Brain (organoid and tissue), 16 donors: ENCODE measurements at places on chromosomes 16 and 17. TPM values are rescaled to one million over a fixed set of nuclear protein-coding genes. Genes with fewer than 3 reads are reported as not detected.

The NGFR gene
- polyA plus RNA-seq, result 2.6 TPM

DNA sequence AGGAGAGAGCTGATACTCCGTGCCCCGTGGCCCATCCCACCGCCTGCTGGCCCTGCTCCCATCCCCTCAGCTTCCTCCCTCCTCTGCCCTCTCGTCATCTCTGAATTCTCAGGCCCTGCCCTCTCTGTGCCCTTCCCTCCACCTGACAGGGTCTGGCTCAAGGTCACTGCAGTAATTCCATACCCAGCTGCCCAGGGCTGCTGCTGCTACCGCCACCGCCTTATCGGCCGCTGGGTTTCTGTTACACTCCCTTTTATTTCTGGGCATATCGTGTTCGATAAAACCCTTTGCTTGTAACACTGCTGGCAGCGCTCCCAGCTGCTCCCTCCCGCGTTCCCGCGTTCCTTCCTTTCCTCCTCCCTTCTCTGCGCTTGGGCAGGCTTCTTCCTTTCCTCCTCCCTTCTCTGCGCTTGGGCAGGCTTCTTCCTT is 1.2 kb downstream of the EPN3 start:
- DNase-seq, result peak; percentile 49

GRCh38 chr17:41521574-41522261 is 3.0 kb upstream of the KRT15 start:
- DNase-seq, result no peak

GRCh38 chr16:69396187-69397061 is 10.6 kb upstream of the TERF2 start:
- peak; percentile 96 for DNase-seq

The HS3ST3B1 gene
- 0.14 TPM for polyA plus RNA-seq

DNA sequence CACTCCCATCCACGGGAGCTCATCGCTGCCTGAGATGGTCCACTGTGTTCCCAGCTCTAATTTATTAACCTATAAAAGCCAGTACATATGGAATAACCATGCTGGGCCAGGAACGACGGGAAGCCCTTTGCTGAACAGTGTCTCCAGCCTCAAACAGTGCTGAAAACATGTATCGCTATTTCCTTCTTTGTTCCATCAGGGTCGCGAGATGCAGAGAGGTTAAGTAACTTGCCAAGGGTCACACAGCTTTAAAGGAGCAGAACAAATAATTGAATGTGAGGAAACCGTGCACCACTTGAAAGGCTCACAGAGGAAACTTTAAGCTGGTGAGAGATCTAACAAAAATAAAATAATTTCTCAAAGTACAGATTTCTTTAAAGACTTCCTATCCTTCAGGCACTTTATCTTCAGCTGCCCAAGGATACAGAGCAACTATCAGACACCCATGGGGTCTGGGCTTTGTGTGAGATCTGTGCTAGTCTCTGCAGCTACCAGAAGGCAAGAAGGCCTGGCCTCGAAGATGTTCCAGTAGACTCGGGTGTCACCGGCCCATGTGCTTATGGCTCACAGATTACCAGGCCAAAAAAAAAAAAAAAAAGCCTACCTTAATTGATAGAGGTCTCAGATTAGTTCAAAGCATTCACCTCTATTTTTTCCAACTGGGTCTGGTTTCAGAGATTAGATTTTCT is 207.8 kb upstream of the FOXF1 start:
- DNase-seq, result no peak

The GRAPL gene
- polyA plus RNA-seq, result not detected

DNA sequence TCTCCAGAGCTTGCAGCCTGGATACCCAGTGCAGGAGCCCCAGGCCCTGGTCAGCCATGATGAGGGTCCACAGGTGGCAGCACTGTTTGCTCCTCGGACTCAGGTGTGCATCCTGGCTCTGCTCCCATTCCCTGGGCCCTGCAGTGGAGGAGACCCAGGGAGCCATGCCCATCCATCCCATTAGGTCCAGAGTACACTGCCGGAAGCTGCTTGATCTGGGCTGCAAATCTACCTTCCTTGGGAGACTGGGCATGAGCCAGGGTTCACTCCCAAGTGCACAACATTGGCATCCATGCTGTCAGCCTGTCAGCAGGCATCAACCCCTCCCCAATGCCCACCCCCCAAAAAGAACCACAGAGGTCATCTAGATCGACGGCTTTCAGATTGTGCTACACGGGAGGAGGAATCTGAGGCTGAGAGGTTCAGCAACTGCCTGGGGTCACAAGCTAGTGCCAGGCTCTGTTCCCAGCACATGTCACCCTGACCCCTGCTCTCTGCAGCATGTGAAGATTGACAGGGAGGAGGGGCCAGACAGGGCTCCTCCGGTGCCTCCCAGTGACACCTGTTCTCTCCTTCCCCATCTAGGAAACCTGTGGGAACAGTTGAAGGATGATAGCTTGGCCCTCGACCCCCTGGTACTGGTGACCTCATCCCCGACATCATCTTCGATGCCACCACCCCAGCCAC is 15.7 kb downstream of the UNC119 start:
- DNase-seq, result no peak

The OR2C1 gene
- polyA plus RNA-seq, result not detected

- DNase-seq, result peak; percentile 45
Observed at GRCh38 chr16:77273-77806, 685 bp upstream of the MPG start.

- DNase-seq, result no peak
Observed at GRCh38 chr16:87409781-87410180, 17.6 kb downstream of the MAP1LC3B start.

The TBC1D10B gene
- 93.7 TPM for polyA plus RNA-seq

DNA sequence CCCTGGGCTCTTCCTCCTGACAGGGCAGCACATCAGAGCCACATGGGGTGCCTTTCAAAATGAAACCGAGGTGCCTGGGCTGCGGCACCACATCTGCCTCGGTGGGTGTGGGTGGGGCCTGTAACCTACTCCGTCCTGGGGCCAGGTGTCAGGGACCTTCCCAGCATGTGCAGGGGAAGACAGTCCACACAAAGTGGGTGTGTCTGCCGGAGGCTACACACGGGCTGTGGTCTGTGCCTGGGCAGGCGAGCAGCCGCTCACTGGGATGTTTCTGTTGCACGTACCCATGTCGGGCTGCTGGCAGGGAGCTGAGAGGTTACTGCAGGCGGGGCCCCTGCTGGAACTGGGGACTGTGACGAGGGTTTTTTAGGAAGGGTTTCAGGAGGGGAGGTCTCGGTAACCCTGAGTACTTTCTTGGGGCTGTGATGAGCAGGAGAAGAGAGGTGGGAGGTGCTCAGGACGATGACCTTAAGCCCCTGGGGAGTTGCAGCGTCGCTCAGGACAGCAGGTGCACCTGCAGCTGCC is 351.2 kb downstream of the SEC14L1 start:
- no peak for DNase-seq

The UNC45B gene
- not detected for polyA plus RNA-seq

The NUDT16L1 gene
- polyA plus RNA-seq, result 78.7 TPM

DNA sequence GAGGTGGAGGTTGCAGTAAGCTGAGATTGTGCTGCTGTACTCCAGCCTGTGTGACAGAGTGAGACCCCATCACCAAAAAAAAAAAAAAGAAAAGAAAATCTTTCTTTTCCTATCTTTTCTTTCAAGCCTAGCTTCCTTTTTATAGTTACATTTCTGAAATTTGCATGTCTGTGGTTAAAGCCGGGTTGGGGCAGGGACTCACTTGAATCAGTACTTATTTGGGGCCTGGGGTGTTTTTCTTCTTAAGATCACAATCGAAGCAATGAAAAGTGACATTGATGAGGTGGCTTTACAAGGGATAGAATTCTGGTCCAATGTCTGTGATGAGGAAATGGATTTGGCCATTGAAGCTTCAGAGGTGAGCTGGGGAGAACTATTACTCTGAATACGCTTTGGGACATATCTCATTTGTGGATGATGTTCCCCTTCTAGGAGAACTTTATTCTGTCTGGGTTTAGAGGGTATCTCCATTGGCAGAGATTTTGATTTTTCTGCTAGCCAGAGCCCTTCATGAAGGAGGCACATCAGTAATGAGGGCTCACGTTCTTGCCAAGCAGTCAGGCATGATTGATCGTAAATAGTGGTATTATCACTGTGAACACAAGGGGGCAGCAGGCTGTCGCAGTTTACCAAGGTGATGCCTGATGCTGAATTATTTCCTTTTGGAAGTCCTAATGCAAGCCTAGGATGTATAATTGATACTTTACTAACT is 14.3 kb downstream of the KPNB1 start:
- peak; percentile 88 for DNase-seq

- no peak for DNase-seq
Observed at GRCh38 chr16:86241681-86242080, 268.6 kb upstream of the FOXF1 start.

GRCh38 chr17:78958641-78959127 is 21.0 kb downstream of the LGALS3BP start:
- DNase-seq, result no peak

DNA sequence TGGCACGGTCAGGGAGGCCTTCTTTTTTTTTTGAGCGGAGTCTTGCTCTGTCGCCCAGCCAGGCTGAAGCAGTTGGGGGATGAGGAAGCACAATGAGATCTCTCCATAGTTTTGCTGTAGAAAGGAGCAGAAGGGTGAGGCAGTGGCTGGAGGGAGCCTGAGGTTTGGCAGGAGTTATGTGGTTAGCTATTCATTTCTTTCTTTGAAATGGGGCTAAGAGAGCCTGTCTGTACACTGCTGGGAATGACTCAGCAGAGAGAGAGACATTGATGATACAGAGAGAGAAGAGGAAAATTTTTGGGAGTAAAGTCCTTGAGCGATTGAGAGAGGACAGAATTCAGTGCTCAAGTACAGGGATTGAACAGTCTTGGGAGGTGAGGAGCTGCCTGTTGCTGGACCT is 22.1 kb downstream of the NOS2 start:
- DNase-seq, result no peak

The ADGRG3 gene
- 0.29 TPM for polyA plus RNA-seq

The UTS2R gene
- polyA plus RNA-seq, result not detected

- DNase-seq, result no peak
Observed at GRCh38 chr17:28466521-28467048, 6.9 kb upstream of the SLC13A2 start.

The ZNF646 gene
- polyA plus RNA-seq, result 25.8 TPM

DNA sequence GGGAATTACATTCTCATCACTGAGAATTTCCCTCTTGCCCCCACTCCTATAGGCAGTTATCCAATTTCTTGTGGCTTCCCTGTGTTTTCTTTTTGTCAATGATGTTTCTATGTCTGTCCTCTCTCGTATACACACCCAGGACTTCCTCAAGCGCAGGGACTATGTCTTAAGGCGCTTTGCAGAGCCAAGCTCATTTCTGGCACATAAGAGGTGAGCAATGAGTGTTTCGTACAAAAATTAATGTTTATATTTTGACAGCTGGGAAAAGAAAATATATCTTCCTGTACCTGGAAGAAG is 947 bp downstream of the DDX42 start:
- no peak for DNase-seq

DNA sequence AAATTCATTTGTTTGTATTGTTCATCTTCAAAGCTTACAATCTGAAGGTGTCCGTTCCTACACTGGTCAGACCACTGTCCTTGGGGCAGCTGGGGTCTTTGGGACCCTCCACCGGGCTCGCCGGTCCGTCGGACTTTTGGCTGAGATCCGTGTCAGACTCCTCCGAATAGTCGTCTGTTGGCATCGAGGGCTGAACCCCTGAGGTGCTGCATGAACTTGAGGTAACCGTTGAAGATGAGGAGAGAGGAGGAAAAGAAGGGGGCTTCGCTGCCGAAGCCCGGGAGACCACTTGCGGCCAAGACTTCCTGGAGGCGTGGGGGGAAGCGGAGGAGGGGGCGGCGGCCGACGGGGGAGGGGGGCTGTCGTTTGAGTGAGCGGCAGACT is 260.8 kb downstream of the ZFHX3 start:
- DNase-seq, result peak; percentile 44

DNA sequence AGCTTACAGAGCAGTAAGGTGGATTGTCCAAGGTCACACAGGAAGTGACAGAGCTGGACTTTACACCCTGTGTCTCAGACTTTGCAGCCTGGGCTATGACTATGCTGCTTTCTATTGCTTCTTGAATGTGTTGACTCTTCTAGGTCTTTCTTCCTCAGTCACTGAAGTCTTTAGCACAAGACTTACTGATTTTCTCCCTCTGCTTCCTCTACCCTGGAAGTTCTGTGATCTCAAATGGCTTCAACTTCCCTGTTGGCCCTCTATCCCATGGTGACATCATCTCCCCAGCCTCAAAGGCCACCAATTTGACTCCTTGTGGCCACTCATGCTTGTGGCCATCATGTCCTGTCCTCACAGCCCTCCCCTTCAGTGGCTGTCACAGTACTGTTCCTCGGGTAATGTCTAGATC is 181.3 kb downstream of the HS3ST3A1 start:
- DNase-seq, result no peak

The OR4D1 gene
- not detected for polyA plus RNA-seq

The CTRB1 gene
- not detected for polyA plus RNA-seq

DNA sequence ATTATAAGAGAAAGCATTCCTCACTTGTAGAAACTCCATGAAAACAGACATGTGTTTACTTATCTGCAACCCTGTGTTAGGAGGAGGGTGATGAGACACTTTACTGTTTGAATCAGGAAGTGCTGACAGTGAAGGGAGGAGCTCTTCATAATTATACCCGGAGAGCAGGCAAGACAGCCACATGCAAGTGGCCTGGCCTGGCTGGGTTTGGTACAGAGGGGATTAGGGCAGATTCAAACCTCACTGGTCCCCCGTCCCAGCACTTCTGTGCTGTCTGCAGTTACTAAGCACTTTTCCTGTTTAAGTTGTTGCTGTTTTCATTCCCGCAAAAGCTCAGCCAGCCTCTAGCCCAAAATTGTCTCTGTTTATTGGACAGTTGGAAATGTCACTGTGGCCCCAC is 78.5 kb downstream of the WWOX start:
- no peak for DNase-seq

- DNase-seq, result no peak
Observed at GRCh38 chr17:18360518-18360917, 2.8 kb downstream of the SHMT1 start.

- DNase-seq, result no peak
Observed at GRCh38 chr16:68287276-68288251, 23.2 kb downstream of the SLC7A6OS start.

The MYLK3 gene
- 0.98 TPM for polyA plus RNA-seq

- no peak for DNase-seq
Observed at GRCh38 chr16:2968368-2968737, 795 bp upstream of the PAQR4 start.

DNA sequence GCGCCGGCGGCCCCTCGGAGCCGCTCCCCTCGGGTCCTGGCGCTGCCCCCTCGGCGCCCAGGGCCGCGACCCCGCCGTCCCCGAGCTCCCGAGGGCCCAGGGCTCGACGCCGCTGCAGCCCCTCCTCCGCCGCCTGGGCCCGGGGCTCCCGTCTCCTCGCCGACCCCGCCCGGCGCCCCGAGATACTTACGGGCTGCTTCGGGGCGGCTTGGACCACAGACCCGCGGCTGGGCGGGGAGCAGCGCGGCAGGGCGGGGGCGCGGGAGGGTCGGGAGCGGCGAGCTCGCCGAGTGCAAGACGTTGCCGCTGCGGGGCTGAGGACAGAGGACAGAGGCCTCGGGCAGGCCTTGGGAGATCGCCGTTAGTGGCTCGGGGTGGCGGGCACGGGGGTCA is 290 bp downstream of the TOB1 start:
- DNase-seq, result no peak
